Lung (tissue), 17 donors: ENCODE measurements at places on chromosomes 16 and 17. TPM values are rescaled to one million over a fixed set of nuclear protein-coding genes. Genes with fewer than 3 reads are reported as not detected.
A peak's percentile ranks its signal among the peaks of the same experiment; 100 is the strongest.

GRCh38 chr17:14080847-14081251 is 11.5 kb downstream of the COX10 start:
- DNase-seq: no peak

DNA sequence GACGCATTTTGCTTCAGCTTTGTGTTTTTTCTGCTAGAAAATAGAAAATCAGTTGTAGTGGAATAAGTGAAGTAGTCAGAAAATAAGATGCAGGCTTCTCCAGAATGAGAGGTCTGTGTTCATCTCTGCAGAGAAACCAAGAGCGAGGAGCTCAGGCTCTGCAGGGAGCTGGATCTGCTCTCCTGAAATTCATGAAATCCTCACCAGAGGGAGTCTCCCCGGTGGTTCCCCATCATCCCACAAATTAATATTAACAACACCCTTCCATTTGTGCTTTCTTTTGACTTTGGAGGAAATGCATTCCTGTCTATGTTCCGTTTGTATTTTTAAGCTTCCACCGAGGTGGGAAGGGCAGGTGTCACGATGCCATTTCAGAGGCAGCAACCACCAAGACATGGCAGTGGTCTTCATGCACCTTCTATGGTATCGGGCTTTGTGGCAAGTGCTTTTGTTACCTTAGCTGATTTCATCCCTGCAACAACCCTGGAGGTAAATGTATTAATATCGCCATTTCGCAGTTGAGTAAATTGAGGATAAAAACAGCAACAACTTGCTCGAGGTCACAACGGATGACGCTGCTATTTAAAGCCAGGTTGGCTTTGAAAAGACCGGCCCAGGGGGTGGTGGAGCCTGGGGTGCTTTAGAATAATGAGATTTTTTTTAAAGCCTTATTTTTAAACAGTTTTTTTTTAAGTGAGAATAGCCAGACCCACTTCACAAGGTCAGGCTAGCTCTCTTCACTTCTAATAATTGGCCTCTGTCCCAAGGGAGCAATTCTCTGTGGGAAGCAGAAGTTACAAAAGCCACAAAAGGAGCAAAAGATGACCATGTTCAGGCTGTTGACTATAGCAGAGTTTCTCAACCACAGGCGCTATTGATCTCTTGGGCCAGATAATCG is 367.6 kb upstream of the ERCC4 start:
- no peak for DNase-seq

STX1B gene
- total RNA-seq: 0.64 TPM

DNA sequence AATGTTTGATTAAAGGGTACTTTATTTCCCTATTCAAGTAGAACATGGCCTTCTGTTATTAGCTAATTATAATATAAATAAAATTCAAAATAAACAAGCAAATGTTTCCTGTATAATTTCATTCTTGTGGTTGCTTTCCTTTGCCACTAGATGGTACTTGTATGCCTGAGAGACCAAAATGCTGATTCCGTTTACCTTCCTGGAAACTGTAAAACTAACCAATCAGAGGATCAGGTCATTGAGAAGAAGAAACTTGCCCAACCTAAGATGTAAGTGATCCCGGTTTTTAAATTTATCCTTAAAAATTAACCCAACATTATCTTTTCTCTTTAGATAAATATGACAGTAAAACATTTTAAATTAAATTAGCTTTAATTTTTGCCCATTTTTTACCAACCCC is 8.1 kb upstream of the ABCA5 start:
- no peak for DNase-seq

EFNB3 gene
- 4.1 TPM for total RNA-seq

DNA sequence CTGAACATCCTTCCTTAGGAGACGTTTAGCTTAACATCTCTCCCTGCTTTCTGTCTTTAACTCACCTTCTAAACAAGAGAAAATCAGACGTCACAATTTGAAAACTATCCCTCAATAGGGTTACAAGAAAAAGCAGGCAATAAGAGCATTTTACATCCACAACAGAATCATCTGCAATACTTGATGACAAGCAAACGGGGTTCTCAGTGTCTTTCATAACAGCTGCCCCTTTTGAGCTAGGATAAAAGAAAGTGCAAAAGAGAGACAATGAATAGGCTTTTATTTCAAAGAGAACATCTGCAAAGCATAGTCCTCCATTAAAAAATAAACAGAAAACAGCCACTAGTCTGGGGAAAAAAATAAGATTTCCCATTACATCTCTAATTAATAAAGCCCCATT is 13.2 kb downstream of the XYLT1 start:
- DNase-seq: no peak

DNA sequence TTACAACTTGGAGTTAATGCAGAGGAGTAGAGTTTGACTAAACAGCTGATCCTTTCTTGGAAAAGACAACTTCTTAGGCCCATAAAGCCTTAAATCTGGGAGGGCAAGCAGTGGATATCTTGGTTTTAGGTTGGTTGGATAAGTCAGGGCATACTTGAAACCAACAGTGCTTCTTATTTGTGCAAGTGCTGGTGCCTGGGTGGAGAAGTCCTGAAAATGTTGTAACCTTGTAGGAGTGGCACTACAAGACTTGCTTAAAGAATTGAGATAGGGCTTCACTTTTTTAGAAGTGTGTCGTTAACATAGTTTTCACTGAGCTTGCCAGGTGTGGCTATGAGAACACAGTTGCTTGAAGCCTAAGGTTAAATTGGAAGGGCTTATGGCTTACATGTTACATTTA is 6.2 kb downstream of the MSI2 start:
- DNase-seq: no peak

DNA sequence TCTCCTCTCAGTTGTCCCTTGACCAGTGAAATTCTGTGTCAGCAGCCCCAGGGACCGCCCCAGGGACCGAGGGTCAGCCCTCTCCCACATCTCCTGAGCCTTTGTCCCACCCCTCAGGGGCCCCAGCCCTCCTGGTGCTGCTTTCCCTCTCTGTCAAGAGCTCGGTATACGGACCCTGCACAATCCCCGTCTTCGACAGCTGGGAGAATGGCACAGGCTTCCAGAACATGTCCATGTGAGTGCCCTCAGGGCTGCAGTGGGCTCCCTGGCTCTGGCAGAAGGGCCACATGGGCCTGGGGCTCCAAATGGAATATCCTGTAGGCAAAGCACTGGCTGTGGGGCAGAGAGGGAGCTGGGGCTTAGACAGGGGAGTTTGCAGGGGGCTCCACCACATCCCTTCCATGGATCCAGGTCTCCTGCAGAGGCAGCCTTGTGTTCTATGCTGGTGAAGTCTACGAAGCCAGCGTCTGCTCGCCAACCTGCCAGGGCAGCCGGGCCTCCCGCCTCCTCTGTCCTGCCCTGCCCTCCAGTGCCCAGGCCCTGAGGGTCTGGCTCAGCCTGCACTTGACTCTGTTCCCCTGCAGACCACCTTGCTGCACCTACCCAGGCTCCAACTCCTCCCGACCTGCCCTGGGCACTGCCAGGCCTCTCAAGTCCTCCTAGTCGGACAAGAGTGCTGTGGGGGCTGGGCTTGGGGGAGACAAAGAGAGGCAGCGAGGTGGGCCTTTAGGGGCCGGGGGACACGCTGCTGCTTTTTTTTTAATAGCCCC is 28.0 kb downstream of the ADGRG5 start:
- DNase-seq: no peak

- DNase-seq: peak; percentile 74
Observed at GRCh38 chr17:7922269-7922844, 6.3 kb upstream of the RNF227 start.

PITPNM3 gene
- total RNA-seq: 4.0 TPM

DNA sequence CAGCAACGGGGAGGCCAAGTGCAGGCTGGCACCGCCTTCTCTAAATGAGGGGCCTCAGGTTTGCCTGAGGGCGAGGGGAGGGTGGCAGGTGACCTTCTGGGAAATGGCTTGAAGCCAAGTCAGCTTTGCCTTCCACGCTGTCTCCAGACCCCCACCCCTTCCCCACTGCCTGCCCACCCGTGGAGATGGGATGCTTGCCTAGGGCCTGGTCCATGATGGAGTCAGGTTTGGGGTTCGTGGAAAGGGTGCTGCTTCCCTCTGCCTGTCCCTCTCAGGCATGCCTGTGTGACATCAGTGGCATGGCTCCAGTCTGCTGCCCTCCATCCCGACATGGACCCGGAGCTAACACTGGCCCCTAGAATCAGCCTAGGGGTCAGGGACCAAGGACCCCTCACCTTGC is 18.5 kb downstream of the NGFR start:
- no peak for DNase-seq

GRCh38 chr17:8287651-8288335 is 677 bp upstream of the RANGRF start:
- no peak for DNase-seq

TMEM238L gene
- not detected for total RNA-seq

DNA sequence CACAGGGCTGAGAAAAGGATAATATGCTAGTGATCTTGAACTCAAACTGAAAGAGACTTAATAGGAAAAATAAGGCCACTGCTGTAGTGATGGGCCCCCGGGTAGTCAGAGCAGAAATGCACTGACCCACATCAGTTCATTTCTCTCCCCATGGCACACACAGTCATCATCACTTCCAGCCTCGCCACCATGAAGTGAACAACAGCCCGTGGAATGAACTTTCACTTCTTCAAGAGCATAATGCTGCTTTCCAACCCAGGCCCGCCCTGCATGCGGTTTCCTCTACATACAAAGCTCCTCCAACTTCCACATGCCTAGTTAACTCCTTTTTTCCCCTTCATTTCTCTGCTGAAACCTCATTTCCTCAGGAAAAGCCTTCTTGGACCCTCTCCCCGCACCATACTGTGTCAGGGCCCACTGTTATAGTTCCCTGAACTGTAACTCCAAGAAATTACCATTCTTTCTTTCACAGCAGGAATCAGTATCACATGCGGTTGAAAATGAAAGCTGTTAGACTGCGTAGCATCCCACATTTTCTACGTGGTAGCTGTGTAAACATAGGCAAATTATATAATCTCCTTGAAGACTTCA is 65.8 kb upstream of the SMIM36 start:
- peak; percentile 69 for DNase-seq

DNA sequence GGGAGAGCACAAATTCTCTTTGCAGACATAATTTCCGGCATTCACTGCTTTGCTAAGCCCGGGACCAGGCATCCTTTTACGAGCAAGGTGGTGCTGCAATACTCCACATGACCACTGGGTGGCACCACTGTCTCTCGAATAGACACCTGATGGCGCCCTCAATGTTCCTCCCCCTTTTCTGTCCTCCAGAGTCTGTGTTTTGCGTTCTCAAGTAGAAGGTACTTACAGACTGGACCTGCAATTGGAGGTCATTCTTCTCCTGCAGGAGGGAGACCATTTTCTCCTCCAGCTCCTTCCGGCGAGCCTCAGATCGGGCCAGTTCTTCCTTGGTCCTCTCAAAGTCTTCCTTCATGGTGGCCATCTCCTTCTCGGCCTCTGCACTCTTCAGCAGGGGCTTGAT is 45.2 kb downstream of the MYH13 start:
- peak; percentile 78 for DNase-seq

PRDM7 gene
- total RNA-seq: not detected

DNA sequence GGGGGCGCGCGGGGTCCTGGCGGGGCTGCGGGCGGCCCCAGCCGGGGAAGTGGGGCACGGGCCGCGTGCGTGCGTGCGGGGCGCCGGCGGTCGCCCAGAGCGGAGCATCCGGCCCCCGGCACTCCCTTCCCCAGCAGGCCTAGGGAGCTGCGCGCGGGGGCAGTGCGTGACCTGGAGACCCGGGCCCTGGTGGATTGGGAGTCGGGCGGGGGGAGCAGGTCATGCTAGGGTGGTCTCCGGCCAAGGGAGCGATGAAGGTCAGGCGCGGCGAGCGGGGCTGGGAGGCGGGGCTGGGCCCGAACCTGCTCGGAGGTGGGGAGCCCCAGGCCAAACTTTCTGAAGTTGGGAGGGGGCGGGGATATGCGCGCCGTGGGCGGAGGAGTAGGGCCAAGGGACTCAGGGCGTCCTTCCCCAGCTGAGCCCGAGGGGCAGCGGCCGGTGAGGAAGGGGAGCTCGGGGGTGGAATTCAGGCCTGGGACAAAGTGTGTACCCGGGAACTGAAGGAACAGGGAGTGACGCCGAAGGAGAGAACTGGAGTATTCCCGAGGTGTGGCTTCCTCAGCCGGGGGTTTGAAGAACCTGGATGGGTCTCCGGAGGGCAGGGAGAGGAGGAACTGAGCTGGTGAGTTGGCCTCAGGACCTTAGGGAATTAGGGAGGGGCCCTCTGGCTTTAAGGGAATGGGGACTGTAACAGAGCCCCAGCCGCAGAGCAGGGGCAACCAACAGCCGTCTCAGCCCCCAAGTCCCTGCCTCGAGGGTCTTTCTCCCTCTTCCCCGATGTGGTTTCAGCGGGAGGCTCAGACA is 589 bp downstream of the XYLT2 start:
- no peak for DNase-seq

DNA sequence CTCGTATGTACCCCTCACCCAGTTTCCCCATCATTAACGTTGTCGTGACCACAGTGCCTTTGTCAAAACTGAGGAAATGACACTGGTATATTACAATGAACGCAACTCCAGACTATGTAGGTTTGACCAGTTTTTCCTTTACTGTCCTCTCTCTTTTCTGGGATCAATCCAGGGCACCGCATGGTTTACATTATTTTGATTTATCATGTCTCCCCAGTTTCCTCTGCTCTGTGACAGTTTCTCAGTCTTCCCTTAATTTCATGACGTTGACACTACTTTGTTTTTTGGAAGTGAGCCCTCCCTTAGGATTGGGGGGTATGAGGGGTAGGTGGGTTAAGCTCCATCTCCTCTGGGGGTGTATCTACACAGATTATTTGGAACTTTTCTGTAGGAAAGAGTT is 76.1 kb upstream of the LGALS9 start:
- no peak for DNase-seq

- no peak for DNase-seq
Observed at GRCh38 chr17:15090533-15090932, 174.6 kb downstream of the PMP22 start.

DNA sequence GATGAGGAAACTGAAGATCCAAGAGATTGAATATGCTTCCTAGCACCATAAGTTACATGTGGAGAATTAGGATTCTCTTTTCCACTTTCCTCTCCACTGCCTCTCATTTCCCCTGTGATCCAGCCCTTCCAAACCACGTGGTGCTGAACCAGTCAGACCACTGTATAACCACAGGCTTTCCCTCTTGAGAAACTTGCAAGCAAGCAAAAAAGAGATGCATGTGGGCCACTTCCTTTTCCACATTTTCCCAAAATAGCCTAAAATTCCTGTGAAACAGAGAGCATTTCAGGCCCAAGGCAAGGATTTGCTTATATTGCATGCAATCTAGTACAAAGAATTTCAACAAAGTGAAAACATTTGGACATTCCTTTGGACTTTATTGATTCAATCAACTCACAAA is 59.3 kb upstream of the KSR1 start:
- DNase-seq: peak; percentile 30

DNA sequence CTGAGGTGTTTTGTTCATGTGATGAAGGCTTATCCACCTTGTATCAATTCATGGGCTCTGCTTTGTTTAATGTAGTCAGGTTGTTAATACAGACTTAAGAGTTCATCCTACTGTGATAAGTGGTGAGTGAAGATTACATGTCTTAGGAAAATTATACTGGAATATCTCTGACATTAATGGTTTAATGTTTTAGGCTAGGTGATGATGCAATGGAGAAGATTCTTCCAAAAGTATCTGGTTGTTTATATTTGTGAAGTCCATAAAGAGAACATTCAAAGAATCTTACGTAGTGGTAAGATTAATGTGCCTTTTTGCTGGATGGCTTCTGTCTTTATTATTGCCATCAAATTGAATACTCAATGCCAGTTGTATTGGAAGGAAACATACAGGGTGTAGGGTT is 236.4 kb downstream of the BCAS3 start:
- DNase-seq: no peak
